ENCODE measurements at places on chromosomes 5 and 9.

- no peak for DNase-seq
Measured at GRCh38 chr5:164020116-164020515, 514.7 kb downstream of the MAT2B start.

DNA sequence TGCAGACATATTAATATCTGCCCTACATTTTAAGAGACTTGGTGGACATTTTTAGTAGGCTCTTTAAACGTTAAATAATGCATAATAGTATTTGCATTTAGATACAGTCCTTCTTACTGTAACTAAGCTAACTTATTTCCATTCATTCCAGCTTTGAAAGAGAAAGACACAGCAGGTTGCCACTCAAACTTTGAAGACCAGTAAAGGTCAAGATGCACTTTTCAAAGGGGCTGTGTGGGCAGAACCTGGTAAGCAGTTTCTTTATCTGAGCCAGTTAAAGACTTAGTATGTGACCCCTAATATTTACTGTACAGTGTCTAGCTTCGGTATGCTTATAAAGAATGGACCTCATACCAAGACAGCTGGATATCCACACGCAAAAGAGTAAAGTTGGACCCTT lies 20.8 kb downstream of the PLGRKT start:
- DNase-seq = no peak

DNA sequence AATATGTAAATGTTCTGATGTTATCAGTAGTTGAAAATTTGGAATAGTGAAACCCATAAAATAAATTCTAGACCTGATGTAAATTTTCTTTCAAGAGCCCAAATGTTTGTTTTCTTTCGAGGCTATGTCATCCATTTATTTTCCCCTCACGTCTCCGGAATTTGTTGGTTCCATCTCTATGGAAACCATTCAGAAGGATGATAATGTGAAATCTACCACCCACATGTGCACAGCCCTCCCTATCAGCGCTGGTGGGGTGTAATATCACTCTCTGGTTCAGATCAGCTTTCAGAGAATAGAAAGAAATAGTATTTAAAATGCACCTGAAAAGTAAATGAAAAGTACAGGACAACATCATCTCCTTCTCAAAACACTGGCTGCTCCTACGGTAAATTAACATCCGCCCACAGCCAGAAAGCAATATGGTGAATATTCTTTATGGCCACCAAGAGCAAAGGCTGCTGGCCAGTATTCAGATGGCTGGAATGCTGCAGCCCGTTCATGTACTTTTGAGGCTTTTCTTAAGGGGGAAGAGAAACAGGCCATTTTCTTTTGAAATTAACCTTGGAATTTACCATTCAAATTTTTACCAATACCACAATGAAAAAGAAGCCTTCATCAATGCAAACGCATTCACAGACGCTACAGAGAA lies 28.5 kb downstream of the GLDC start:
- DNase-seq = no peak

DNA sequence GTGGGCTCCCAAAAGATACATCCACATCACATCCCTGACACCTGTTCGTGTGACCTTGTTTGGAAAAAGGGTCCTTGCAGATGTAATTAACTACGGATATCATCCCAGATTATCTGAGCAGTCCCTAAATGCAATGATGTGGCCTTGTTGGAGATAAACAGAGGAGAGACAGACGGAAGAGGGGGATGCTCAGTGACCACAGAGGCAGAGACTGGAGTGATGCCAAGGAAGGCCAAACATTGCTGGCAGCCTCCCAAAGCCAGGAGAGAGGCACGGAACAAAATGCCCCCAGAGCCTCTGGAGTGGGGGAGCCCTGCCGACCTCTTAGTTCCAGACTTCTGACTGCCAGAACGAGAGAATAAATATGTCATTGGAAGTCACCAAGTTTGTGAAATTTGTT lies 15.0 kb upstream of the VAV2 start:
- no peak for DNase-seq

DNA sequence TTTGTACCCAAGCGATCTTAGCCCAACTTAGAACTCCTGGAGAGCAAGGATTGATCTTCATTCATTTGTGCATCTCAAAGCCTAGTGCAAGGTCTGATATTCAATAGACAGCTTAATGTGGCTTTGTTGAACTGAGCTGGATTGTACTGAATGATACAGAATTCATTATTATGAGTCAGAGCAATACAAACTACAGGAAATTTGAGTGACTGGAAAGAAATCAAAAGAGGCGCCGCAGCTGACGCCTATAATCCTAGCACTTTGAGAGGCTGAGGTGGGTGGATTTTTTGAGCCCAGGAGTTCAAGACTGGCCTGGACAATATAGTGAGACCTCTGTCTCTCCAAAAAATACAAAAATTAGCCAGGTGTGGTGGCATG lies 58.6 kb downstream of the ENC1 start:
- DNase-seq = no peak

- peak; percentile 39 for DNase-seq
Measured at GRCh38 chr9:124771867-124772679, 962 bp upstream of the NR6A1 start.

DNA sequence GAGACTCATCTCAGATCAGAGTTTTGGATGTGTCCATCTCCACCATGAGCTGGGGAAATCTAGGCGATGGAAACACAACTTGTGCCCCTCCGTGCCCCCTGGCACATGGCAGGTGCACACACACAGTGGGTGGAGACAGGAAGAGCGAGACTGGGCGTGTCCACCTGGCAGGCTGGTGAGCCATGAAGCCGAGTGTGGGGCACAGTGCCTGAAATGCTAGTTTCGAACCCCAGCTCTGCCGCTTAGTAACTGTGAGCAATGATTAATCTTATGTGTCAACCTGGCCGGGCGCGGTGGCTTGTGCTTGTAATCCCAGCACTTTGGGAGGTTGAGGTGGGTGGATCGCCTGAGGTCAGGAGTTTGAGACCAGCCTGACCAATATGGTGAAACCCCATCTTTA lies 80.8 kb upstream of the RNU6ATAC start:
- DNase-seq = no peak

- peak; percentile 3 for DNase-seq
Measured at GRCh38 chr5:157100140-157100679, 8.6 kb downstream of the HAVCR2 start.

- no peak for DNase-seq
Measured at GRCh38 chr5:40428126-40428525, 251.6 kb upstream of the PTGER4 start.

GRCh38 chr5:153623124-153623523 lies 132.7 kb downstream of the GRIA1 start:
- no peak for DNase-seq

- DNase-seq = no peak
Measured at GRCh38 chr9:33750307-33750838, 45.0 kb upstream of the PRSS3 start.

GRCh38 chr9:70040376-70040903 lies 3.2 kb upstream of the MAMDC2 start:
- DNase-seq = no peak

- DNase-seq = no peak
Measured at GRCh38 chr5:176491101-176491502, 42.9 kb downstream of the FAF2 start.

DNA sequence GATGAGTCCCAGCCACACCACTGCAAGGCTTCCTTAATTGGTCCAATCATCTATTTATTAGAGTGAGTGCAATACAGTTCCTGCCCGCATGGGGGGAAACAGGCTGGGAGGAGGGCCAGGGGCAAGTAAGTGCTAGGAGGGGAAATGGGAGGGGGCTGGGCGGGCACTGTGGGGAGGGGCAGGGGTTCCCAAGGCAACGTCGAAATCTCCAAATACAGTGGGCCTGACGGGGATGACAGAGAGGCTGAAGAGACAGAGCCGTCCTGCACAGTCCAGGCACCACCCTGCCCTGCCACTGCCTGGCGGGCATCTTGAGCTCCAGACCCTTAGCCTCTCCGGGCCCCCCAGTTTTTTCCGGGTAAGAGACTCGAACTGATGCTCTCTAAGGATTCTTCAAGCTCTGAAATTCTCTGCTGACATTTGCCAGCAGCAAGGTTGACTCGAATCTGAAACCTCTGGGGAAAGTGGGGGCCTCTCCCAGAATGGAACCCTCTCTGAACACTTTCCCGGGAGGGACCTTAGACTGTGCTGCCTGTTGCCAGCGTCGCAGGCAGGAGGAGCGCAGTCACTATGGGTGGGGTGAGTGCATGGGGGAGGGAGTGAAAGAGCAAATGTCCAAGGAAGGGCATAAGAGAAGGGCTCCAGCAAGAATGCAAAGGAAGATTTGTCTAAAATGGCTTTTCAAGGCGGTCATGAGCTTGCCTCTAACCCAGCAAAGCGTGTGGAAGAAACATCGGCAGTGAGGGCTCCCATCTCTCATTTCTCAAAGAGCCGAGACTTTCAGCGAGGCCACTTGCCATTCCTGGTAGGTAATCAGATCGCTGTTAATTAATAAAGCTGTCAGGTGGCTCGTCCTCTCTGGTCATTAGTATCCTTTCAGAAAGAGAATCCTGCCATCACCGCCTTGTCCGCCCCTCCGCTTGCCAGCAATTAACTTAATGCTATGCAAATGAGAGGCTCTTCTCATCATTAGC lies 99.0 kb downstream of the GTF3C4 start:
- peak; percentile 67 for DNase-seq

- DNase-seq = no peak
Measured at GRCh38 chr9:36864491-36865410, 169.3 kb downstream of the PAX5 start.

DNA sequence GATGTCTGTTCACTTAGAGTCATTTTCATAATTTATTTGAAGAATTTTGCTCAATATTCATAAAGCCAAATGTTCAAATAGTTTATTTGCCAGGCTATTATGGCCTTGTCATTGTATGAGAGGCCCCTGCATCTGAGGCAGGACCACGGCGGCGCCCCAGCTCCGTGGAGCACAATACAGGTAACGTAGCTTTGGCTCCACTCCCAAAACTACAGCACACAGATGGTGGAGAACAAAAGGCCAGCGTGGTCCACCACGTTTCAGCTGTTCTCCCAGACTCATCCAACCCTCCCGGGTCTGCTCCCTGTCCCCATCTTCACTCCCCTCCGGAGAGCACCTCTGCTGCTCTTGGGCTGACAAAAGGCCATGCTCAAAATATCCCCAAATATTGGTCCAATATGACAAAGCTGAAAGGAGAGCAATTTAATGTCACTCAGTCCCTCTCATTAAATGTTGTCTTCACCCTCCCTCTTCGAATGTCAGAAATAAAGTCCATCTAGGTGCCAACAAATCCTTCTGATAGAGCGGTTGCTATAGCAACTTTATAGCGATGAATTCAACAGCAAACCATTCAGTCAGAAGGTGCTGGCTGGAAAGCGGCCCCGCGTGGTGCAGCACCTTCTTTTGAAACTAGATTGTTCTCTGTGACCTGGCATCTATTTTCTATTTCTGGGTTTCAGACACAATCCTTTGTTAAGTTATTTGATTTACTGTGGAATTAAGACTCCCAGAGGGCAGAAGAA lies 504.3 kb downstream of the ARHGEF28 start:
- no peak for DNase-seq

DNA sequence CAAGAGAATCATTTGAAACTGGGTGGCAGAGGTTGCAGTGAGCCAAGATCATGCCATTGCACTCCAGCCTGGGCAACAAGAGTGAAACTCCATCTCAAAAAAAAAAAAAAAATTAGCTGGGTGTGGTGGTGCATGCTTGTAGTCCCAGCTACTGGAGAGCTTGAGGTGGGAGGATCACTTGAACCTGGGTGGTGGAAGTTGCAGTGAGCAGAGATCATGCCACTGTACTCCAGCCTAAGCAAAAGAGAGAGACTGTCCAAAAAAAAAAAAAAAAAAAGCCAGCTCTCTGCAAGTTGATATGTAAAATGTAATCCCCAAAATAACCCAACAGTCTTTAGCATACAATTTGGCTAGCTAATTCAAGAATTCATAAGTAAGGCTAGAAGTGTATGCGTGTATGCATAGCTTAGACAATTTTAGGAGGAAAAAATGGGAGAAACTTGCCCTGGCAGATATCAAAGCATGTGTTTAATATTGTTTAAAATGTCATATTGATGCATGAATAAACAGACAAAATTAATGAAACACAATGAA lies 36.3 kb downstream of the C5orf22 start:
- DNase-seq = no peak

- no peak for DNase-seq
Measured at GRCh38 chr9:134561427-134562145, 80.0 kb upstream of the COL5A1 start.

GRCh38 chr5:96870094-96871026 lies 5.9 kb upstream of the ERAP2 start:
- no peak for DNase-seq

DNA sequence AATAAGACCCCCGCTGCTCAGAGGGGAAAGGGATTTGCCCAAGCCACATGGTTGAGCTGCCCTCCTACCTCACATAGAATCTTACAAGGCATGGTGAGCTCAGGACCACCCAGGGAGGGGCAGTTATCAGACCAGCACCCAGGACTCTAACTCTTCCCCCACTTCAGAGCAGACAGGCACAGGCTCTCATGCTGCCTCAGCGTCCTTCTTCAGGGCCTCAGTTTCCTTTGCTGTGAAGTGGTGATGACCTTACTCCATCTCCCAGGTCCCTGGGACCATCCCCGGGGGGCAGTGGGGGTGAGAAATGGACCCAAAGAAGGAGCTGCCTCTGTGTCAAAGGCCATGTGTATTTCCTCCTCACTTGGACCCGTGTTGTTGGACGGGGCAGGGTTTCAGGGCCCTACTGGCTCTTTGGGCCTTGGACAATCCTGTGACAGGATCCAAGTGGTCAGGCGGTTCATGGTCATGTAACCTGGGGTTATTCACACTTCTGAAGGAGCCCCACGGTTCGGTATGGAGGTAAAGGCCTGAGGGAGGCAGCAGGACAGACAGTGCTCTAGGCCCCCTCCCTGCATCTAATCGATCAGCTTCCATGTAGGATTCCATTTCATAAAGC lies 31.7 kb upstream of the CSF1R start:
- DNase-seq = no peak

- DNase-seq = no peak
Measured at GRCh38 chr9:118362596-118362995, 658.4 kb downstream of the TLR4 start.

GRCh38 chr5:33223563-33224284 lies 217.0 kb upstream of the TARS1 start:
- no peak for DNase-seq

GRCh38 chr5:36820900-36821299 lies 55.7 kb upstream of the NIPBL start:
- no peak for DNase-seq

GRCh38 chr9:3873818-3874217 lies 348.0 kb upstream of the RFX3 start:
- DNase-seq = no peak

DNA sequence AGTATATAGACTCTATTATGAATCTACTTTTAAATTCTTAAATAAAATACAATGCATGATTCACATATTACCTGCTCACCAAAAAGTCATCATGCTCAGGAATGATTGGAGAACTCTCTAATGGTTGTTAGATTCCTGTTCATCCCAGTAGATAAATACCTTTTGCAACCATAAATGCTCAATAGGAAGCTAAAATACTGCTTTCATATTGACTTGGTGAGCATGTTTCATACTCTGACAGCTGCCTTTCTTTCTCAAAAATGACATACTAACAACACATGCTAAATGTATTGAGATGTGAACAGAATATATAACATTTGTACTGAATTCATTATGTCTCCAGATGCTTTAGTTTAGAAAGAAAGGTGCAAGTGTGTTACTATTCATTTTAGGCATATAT lies 79.6 kb upstream of the SLCO6A1 start:
- DNase-seq = no peak

GRCh38 chr9:16540743-16541613 lies 329.5 kb downstream of the BNC2 start:
- no peak for DNase-seq

Data from activated naive CD4-positive, alpha-beta T cell treated with Interleukin-2 at 50 U/mL for 16 hours (primary cell).